Activated naive CD8-positive, alpha-beta T cell treated with anti-CD3 and anti-CD28 coated beads, Interleukin-2, amount 10 ng/mL, durations not matched to agents 7 days and 5 days (primary cell): ENCODE measurements at places on chromosomes 2 and 18. TPM values are rescaled to one million over a fixed set of nuclear protein-coding genes. Genes with fewer than 3 reads are reported as not detected.

Gene ZNF24
- total RNA-seq: 63.2 TPM

- peaks cover 23% of the 10 kb centered on the region for H3K4me1 ChIP-seq
- H3K4me3 ChIP-seq: no peak overlapping the region
- H3K36me3 ChIP-seq: peaks cover 16% of the 10 kb centered on the region
- no peak for DNase-seq
- H3K27me3 ChIP-seq: no peaks in the 10 kb centered on the region
Measured at GRCh38 chr2:15180379-15180778, 380.8 kb downstream of the NBAS start.

- H3K4me3 ChIP-seq: no peak overlapping the region
- no peaks in the 10 kb centered on the region for H3K36me3 ChIP-seq
- H3K4me1 ChIP-seq: no peaks in the 10 kb centered on the region
- peaks cover 10% of the 10 kb centered on the region for H3K27me3 ChIP-seq
Measured at GRCh38 chr2:238299803-238300202, 11.4 kb upstream of the PER2 start.

GRCh38 chr18:4119127-4119648 lies 335.9 kb downstream of the DLGAP1 start:
- H3K27me3 ChIP-seq: peaks cover 6% of the 10 kb centered on the region
- no peak overlapping the region for H3K4me3 ChIP-seq
- H3K4me1 ChIP-seq: no peaks in the 10 kb centered on the region
- no peak overlapping the region for H3K27ac ChIP-seq

GRCh38 chr2:192657362-192657761 lies 462.6 kb upstream of the TMEFF2 start:
- H3K27me3 ChIP-seq: no peaks in the 10 kb centered on the region
- no peaks in the 10 kb centered on the region for H3K4me1 ChIP-seq
- H3K4me3 ChIP-seq: no peak overlapping the region

GRCh38 chr2:179222076-179222475 lies 42.6 kb downstream of the SESTD1 start:
- no peaks in the 10 kb centered on the region for H3K27me3 ChIP-seq
- no peak for DNase-seq
- H3K27ac ChIP-seq: no peak overlapping the region

Gene MC2R
- not detected for total RNA-seq

DNA sequence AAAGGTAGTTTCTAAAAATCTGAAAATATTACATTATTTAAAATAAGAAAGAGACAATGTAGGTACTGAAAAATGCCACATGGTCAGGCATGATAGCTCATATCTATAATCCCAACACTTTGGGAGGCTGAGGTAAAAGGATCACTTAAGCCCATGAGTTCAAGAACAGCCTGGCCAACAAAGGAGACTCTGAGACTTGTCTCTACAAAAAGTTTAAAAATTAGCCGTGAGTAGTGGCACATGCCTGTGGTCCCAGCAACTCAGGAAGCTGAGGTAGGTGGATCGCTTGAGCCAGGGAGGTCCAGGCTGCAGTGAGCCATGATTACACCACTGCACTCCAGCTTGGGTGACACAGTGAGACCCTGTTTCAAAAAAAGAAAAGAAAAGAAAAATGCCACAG lies 21.8 kb downstream of the ATAD2B start:
- no peak overlapping the region for H3K4me3 ChIP-seq
- H3K4me1 ChIP-seq: peaks cover 12% of the 10 kb centered on the region
- no peak for DNase-seq
- peaks cover 7% of the 10 kb centered on the region for H3K36me3 ChIP-seq
- H3K27me3 ChIP-seq: no peaks in the 10 kb centered on the region
